NB4 (cell line): ENCODE measurements at places on chromosomes 4 and X.
A peak's percentile ranks its signal among the peaks of the same experiment; 100 is the strongest.

DNA sequence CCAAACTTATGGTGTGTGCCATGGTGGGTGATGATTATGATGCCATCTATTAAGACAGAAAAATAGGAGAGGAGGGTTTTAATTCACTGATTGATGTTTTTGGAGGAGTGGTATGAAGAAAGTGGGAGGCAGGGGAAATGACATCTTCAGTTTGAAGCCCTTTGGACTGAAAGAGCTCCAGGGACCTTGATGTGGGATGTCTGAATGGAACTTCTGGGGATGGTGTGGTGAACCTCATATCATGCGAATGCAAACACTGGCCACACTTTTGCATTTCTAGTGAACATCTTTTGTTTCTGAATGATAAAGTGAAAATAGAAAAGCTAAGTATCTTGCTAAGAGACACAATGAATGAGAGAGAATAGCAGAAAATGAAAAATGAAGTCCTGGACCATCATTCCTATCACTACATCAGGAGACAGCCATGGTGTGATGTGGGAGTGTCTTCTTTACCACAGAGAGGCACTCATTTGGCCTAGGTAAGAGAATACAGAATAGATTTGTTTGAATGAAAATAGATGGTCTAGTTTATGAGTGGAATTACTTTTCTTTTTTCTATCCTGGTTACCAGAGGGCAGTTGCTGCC lies 123.5 kb downstream of the ZNF827 start:
- no peak for DNase-seq

- no peak for DNase-seq
Observed at GRCh38 chrX:123476611-123477219, 256.1 kb downstream of the THOC2 start.

DNA sequence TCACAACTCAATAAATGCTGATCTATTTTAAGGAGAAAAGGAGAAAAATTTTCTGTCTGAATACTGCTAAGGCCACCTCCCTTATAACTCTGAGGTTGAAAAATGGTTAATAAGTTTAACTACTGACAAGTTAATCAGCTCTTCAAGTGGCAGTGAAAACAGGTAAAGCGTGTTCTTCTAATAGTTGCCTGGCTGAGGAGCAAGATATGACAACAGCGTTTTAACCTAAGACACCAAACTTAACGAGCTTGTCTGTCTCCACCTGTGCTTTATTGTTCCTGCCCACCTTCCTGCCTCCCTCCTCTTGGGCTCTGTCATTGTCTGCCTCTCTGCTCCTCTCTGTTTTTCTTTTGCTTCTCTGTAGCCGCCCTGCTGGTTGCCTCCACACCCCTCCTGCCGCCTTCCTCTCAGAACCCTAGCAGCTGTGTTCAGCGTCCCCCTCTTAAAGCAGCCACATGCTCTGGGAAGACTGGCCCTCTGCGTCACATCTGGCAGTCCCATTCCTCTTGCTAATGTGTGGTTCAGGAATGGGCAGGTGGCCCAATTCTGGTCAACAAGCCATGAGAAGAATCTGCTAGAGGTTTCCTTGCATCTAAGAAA lies 4.3 kb upstream of the TSPAN5 start:
- no peak for DNase-seq

- no peak for DNase-seq
Observed at GRCh38 chr4:74100531-74100930, 1.5 kb upstream of the CXCL2 start.

- DNase-seq: no peak
Observed at GRCh38 chrX:10797466-10797865, 177.1 kb upstream of the MID1 start.

DNA sequence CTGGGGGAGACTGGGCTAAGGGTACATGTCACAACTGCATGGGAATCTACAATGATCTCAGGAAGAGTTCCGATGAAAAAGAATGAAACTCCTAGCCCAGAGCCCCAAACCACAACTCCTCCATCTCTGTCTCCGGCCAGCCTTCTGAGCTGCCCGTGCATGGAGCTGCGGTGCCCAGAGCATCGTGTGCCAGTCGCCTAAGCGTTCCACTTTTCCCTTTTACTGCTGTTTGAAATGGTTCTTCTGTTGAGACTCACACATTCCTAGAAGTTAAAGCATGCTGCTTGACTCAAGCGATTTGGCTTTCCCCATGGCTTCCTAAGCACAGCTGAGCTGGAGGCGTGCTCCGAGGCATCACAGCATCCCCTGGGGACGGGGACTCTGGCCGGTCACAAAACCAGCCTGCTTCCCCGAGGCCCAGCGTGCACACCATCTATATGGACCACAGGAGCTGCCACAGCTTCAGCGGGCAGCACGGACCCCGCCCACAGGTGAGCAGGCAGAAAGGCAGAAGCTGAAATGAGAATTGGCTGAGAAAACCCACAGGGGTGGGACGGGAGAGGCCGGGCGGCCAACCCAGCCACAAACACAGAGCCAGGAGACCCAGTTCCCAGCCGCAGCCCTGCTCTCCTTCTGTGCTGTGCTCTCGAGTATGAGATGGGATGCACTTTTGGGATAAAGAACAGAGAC lies 5.0 kb downstream of the CCNQ start:
- DNase-seq: no peak

DNA sequence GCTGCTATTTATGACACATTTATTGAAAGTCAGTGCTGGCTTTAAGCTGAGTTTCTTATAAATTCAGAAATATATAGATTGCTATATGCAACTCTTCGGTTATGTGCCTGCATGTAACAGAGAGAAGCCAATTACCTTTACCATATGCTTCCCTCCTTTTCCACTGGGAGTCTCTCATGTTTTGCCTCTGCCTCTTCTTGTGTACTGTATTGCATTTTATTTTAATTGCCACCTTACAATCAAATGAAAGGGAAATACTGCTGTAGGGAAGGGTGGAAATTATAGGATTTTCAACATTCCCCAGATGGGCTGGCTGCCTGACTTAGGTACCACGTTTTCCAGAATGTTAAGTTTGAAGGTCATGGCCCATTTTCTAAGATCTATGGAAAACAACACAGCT lies 655.4 kb upstream of the SLIT2 start:
- DNase-seq: no peak

DNA sequence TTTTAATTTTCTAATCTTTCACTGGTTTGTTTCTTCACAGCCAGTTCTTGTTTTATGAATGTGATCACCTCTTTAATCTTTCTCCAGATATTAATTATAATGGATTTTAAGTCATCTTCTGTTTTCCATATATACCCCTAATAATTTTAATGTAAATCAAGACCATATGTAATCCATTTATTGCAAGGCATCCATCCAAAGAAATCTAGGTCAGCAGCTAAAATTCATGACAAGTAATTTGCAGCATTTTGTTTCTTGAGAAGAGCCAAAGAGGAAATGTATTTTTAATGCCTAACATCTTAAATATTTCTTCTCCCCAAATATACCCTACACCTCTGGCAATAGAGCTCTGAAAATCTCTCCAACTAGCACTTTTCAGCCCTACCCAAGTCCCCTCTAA lies 81.1 kb downstream of the SUPT20HL2 start:
- DNase-seq: no peak

GRCh38 chr4:156103311-156103710 lies 149.6 kb upstream of the CTSO start:
- DNase-seq: no peak

DNA sequence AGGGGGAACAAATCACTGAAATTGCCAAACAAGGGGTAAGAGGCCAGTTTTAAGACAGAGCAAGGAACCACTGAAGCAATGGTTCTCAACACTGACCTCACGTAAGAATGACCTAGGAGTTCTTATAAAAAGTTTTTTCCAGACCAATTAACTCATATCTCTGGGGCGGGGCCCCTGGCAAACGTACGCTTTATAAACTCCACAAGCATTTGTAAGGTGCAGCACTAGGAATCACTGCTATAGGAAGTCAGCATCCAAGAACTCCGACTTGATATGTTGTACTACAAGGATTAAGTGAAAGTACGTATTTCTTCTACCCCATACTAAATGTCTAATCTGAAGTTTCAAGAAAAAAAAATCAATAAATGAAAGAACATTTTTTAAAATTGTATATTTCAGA lies 269.9 kb downstream of the RCHY1 start:
- DNase-seq: no peak

GRCh38 chr4:30832639-30833038 lies 112.5 kb downstream of the PCDH7 start:
- DNase-seq: no peak

DNA sequence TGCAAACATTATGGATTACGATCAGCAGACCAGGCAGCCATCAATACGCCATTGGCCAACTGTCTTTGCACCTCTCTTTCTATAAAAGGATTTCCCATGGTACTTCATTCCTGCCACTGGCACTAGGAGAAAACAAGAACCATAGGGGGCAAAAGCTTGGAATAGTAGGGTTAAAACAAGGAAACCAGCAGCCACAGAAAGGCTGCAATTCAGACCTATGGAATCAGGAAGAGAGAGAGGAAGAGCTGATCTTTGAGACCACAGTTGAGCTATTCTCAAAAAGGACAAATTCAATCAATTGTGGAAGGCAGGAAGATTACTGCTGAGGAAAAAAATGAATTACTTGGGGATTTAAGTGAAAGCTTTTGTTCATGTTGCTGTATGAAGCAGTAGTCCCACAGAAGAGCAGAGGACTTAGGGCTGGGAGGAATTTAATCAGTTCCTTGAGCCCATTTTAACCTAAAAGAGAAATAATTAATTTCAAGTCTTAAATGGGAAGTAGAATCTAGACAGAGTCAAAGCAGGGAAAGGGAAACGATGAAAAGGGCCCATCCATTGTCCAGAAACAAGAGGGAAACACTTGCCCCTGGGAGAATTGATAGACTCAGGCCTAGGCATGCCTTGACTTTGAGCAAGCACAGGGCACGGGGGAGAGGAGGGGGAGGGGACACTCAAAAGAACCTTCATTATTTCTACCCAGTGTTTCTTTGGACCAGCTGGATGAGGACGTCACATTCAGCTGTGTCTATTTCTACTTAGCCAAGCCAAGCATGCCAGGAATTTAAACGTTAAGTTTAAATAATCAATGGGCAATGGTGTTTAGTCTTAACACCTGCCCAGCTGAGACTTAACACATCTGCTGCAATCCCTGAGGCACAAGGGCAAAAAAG lies 50.7 kb downstream of the SCD5 start:
- DNase-seq: no peak

GRCh38 chrX:113726009-113726408 lies 857.9 kb upstream of the HTR2C start:
- no peak for DNase-seq

DNA sequence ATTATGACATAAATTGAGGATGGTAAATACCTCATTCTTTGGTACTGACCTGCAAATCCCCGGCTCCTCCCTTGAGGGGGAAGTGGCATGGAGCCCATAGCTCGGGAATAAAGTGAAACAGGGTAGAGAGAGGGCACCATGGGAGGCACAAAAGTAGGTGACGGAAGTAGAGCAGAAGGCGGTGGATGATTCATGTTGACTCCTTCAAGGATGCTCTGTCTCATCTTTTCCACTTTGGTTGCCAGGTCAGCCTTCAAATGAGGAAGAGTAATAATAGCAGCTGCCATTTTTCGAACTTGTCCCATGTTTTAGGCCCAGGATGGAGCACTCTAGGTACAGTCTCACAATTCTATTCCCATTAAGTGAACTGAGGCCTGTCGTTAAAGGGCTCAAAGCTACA lies 41.4 kb upstream of the PHF8 start:
- DNase-seq: no peak

DNA sequence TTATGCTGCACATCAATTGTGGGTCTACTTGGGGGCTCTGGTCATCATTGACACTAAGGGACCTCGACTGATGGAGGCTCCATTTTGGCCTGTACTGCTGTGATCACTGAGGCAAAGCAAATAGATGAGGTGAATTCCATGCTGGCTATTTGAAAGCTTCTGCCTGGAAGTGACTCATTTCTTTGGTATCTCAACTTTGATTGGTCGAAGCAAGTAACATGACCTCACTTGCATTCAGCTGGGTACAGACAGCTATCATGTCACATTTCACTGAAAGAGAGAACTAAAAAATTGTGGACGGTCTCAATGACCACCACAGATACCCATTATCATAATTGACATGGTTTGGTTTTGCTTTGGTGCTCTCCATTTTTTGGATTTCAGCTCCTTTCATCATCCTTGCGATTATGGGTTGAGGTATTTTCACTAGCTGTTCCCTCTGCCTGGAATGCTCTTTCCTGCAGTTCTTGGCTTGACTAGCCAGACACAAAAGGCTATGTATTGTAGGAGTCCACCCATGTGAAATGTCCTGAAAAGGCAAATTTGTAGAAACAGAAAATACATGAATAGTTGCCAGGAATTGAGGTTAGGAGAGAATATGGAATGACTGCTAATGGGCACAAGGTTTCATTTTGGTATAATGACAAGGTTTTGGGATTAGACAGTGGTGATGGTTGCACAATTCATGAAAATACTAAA lies 369.2 kb upstream of the LCORL start:
- DNase-seq: peak; percentile 7

GRCh38 chr4:69823481-69824186 lies 36.3 kb downstream of the SULT1E1 start:
- peak; percentile 41 for DNase-seq

DNA sequence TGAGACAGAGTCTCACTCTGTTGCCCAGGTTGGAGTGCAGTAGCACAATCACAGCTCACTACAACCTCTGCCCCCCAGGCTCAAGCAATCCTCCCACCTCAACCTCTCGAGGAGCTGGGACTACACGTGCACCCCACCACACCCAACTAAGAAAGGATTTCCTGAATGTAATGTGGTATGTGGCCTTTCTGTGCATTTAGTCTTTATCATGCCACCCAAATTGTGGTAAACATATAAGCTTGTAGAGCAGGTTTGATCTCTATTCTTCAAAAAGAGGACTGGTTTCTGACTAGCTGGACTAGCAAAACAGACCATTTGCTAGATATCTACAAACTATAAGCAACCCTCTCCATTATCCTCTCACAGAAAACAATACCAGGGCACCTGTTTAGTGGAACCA lies 33.6 kb downstream of the ELOVL6 start:
- no peak for DNase-seq

GRCh38 chrX:35458142-35458541 lies 340.0 kb upstream of the MAGEB16 start:
- no peak for DNase-seq

DNA sequence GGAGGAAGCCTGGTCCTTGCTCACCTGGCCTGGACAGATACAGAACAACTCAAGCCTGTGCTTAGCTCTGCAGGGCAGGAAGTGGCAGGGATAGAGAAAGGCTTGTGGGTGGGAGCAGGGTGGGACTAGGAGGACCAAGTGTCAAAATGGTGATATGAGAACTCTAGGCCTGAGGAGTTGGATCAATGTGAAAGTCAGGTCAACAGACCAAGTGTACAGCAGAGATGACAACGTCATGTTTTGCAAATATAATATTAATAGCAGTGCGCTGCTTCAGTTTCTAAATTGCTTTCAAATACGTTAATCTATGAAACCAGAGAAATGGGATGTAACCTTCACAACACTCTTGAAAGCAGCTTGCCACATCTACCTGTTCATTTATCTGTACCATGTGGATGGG lies 114.2 kb upstream of the MAP3K15 start:
- no peak for DNase-seq

DNA sequence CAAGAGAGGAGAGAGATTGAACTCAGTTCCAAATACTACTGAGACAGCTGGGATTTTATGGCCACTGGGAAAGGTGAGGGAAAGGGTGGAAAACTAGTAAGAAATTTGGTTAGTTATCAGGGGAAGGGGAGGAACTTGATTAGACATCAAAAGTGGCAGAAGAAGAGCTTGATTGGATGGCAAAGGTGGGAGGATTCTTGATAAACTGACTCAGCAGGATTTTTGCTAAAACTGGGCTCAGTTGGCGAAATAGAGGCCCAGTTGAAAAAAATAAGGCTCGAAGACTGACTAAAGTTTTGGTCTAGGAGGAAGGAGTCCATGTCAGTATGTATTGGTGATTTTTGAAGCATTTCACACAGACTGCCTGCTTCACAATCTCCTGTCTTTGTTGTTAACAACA lies 10.0 kb downstream of the BEX3 start:
- DNase-seq: no peak

GRCh38 chr4:133316909-133317308 lies 167.8 kb downstream of the PCDH10 start:
- DNase-seq: no peak
